ENCODE measurements at places on chromosomes 2 and 18.

DNA sequence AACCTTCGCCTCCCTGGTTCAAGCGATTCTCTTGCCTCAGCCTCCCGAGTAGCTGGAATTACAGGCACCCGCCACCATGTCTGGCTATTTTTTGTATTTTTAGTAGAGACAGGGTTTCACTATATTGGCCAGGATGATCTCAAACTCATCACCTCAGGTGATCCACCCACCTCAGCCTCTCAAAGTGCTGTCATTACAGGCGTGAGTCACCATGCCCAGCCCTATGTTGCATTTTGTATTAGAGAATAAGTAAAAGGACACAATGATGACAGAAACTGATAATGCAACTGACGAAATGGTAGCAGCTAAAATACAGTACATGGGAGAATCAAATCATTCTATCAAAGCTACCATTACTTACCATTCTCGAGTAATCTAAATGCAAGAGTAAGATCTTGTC, 276.7 kb downstream of the DSEL start:
- peak; percentile 2 for DNase-seq

- no peak for DNase-seq
Measured at GRCh38 chr2:217859926-217860325, 142.9 kb downstream of the TNS1 start.

- no peak for DNase-seq
Measured at GRCh38 chr2:70574109-70574508, 20.5 kb upstream of the TGFA start.

GRCh38 chr2:41657226-41657625, 390.6 kb upstream of the PKDCC start:
- no peak for DNase-seq

DNA sequence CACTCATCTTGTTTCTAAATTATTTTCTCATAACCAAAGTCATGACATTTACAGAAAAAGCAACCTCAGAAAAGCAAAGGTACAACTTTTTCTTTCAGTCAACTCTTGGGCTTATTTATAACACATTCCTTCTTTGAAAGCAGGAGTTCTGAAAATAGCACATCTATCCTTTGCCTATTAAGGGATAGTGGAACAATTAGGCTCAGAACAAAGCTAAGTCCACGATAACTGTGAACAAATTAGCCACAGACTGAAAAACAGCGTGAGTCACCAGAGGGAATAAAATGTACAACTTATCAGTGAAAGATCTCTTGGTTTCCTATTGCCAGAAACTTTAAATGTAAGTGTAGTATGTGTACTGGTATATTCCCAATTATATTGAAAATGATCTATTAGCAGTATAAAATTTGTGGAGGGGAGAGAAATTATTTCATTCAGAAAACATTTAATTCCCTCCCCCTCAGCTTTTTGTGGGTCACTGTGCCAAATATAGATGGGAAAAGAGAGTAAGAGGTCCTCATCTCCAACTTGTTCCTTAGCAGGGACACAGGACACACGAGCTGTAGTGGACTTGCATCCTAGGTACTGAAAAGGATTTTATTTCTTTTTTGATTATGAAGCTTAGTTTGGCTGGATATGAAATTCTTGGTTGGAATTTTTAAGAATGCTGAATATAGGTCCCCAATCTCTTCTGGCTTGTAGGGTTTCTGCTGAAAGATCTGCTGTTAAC, 15.4 kb upstream of the MATN3 start:
- no peak for DNase-seq

DNA sequence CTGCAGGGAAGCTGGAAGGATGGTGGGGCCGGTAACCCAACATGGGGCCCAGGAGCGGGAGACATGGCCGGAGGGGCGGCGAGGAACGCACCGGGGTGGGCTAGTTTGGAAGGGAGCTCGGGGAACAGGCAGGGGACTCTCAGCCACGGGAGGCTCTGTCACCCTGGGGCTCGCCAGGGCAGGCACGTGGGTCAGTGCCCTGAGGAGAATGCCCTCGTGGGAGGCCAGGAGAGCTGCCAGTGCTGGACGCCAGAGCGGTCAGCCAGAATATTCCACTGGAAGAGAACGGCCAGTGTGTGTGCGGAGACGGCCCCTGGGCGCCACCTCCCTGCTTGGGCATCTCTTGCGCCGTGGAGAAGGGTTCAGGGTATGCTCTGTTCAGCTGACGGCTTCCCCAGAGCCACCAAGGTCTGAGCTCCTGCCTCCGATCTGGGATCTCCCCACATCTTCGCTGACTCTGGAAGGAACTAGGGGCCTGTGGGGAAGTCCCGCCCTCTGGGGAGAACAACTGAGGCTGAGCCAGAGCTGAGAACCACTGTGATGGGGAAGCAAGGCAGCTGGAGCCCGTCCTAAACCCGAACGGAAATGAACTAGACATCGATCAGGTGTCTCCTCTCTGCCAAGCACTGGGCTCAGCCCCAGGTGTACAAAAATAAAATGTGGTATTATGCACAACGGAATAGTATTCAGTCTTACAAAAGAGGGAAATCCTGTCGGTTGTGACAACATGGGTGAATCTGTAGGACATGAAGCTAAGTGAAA, 49.3 kb downstream of the TNP1 start:
- no peak for DNase-seq

- no peak for DNase-seq
Measured at GRCh38 chr2:236124182-236124893, 43.8 kb downstream of the GBX2 start.

DNA sequence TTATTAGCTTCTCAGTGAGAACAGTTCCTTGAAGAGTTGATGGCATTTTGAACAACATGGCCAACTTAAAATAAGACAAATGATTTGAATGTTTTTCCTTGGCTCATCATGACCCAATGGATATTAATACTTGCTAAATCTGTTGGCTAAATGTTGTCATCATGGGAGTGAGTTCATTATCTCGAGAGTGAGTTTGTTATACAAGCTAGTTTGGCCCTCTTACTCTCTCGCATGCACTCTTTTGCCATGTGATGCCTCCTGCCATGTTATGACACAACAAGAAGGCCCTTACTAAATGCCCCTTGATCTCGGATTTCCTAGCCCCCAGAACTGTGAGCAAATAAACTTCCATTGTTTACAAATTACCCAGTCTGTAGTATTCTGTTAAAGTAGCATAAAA, 22.9 kb upstream of the SANBR start:
- DNase-seq: no peak

DNA sequence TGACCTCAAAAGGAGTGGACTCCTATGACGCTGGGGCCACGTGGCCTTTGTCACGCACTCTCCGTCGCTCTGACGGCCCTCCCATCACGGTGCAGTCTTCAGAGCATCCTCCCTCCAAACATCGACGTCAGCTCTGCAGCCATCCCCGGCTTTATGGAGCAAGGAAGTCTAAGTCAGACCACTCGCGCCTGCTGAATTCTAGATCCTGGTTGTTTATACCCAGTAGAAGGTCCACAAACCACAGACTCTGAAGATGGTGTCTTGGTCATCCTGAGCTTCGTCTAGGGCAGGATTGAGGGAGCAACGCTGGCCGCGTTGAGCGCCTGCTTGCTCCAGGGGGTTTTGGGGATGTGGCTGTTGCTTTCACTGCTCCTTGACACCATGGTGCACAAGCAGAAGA, 228.0 kb upstream of the SALL3 start:
- DNase-seq: no peak

DNA sequence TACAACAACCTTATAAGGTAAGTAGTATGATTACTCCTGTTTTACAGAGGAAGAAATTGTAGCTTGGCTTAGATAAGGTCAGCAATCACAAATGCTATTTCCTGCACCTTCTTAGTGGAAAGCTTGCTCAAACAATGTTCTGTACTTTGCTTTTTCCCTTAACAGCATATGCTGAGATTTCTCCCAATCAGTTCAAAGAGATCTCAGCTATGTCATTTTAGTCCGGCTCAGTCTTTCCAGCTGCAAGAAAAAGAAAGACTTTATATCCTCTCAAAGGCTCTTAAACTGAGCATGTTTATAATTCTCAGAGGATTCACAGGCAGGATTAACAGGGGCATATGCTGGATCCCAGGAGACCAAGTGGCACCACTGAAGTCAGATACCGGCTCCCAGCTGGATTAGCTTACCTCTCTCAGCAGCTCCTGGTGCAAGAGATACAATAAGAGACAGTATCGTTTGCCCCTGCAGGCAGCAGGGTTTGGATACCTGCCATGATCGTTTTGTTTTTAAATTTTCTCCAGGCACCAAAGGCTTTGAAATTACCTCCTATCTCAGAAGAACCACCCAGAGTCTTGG, 29.5 kb downstream of the KIAA2012 start:
- DNase-seq: no peak

GRCh38 chr2:11278219-11278618, 66.2 kb downstream of the ROCK2 start:
- no peak for DNase-seq

GRCh38 chr18:67705748-67706147, 189.2 kb upstream of the DSEL start:
- no peak for DNase-seq

DNA sequence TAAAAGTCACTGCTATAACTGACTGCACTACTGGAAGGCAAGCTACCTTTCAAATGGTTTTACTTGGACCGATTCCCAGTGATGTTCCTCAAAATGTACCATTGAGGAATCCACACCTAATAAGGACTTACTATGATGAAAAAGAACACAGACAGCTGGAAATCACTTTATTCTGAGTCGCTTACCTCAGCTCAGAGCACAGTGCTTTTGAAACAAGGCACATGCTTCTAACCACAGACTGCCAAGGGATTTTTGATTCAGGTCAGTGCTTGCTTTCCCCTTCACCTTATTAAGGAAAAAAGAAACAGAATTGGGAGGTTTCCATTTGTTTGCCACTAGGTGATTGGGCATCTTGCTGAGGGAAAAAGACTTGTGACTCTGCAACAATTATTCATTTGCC, 707.5 kb upstream of the FSHR start:
- no peak for DNase-seq

DNA sequence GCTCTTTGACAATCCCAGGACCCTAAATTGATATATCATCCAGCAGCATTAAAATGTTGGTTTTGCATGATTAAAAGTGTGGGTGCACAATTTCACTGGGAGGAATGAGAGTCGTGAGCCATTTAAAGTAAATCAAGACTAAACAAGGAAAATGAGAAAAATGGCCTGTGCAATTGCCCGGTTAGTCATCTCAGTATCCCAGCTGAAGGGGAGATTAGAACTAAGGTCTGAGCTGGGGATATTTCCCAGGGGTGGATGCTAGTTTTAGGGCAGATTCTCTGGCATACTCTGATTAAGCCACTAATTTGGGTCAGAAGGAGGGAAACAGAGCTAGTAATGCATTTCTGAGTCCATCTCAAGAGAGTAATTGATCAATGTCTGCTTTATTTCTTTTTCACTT, 177.2 kb downstream of the EN1 start:
- DNase-seq: no peak

- no peak for DNase-seq
Measured at GRCh38 chr2:108171657-108172056, 68.1 kb upstream of the SULT1C3 start.

DNA sequence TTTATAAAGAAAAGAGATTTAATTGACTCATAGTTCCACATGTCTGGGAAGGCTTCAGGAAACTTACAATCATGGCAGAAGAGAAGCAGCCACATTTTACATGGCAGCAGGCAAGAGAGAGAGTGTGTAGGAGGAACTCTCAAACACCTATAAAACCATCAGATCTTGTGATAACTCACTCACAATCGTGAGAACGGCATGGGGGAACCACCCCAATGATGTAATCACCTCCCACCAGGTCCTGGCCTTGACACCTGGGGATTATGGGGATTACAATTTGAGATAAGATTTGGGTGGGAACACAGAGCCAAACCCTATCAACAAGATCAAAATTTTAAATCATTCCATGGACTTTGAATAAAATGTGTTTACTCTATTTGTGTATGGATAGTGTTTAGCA, 575.6 kb downstream of the ADCYAP1 start:
- DNase-seq: no peak

GRCh38 chr2:217992061-217992460, 10.7 kb downstream of the TNS1 start:
- DNase-seq: no peak

DNA sequence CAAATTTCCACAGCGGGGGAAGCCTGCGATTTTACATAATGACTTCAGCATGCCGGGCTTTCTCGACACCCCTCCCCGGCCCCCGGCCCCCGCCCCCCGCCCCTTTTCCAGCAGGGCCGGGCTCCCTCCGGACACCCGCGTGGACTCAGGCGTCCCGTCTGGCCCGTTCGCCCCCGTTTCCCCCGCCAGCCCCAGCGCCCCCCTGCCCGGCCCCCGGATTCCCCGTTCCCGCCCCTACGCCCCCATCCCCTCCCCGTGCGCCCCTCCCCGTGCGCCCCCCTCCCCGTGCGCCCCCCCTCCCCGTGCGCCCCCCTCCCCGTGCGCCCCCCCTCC, 456 bp upstream of the NFATC1 start:
- DNase-seq: no peak

GRCh38 chr2:1011006-1011405, 60.4 kb downstream of the SNTG2 start:
- no peak for DNase-seq

DNA sequence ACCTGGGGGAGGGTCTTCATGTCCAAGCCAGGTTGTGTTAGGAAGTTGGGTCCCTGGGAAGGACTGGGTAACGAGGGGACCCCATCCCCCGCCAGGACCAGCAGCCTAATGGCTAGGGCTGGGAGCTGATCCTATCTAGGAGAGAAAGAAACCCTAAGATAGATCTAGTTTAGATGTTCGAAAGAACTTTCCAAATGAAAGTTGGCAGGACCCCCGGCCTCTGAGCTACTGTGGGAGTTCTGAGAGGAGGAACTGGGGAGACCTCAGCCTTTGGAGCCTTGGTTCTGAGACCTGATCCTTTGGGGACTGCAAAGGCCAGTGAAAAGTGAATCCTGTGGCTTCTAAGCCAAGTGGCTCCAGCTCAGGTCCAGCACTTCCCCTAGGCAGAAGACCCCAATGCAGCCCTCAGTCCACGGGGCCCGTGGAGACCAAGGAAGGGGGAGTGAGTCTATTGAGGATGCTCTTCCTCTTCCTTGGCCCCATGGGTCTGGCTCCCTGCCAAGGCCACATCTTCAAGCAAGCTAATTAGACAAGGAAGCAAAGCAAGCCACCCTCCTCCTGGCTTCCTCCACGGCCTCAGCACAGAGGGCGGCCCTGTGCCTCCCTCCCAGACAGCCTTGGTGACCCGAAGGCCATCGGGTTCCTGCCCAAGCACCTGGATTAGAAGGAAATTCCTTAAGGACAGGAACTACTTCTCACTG, 23.5 kb downstream of the CCT7 start:
- DNase-seq: no peak

- no peak for DNase-seq
Measured at GRCh38 chr2:197145471-197146056, 165.0 kb downstream of the ANKRD44 start.

GRCh38 chr2:128261245-128262128, 57.2 kb downstream of the HS6ST1 start:
- DNase-seq: no peak

GRCh38 chr2:172986040-172986439, 89.6 kb upstream of the MAP3K20 start:
- no peak for DNase-seq

- no peak for DNase-seq
Measured at GRCh38 chr2:45497355-45497754, 113.7 kb downstream of the SRBD1 start.

DNA sequence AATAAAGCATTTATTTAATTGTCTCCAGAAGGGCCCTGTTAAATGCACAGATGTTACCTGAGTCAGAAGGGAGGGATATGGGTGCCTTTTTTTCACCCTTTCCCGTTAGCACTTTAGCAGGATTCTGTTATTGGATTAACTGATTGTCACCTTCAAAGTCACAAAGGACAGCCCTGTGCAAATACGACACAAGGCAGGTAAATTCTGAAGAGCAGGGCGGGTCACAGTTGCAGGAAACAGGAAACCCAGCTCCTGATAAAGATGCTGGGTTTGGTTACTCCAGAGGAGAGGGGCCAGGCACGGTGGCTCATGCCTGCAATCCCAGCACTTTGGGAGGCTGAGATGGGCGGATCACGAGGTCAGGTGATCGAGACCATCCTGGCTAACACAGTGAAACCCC, 11.4 kb upstream of the PKDCC start:
- no peak for DNase-seq
